ENCODE measurements at places on chromosomes 12 and 14. TPM values are rescaled to one million over a fixed set of nuclear protein-coding genes. Genes with fewer than 3 reads are reported as not detected.

The LRRC10 gene
- not detected for total RNA-seq

The ASB2 gene
- total RNA-seq: 2.4 TPM

The ANKRD33 gene
- total RNA-seq: not detected

The FAM186B gene
- 0.65 TPM for total RNA-seq

The PAPOLA gene
- 190 TPM for total RNA-seq

The MON2 gene
- total RNA-seq: 48.6 TPM

The REP15 gene
- 5.1 TPM for total RNA-seq

The PMCH gene
- not detected for total RNA-seq

The SLC5A8 gene
- 1.3 TPM for total RNA-seq

The KRT77 gene
- not detected for total RNA-seq

The SLC6A12 gene
- 14.2 TPM for total RNA-seq

The OLR1 gene
- total RNA-seq: 172 TPM

The DPPA3 gene
- total RNA-seq: not detected

The TSPAN19 gene
- total RNA-seq: 6.6 TPM

The TMEM116 gene
- 21.1 TPM for total RNA-seq

GRCh38 chr12:109458086-109458485, 19.0 kb downstream of the KCTD10 start:
- peaks cover 66% of the 10 kb centered on the region for H3K36me3 ChIP-seq
- H3K4me1 ChIP-seq: peaks cover 63% of the 10 kb centered on the region
- DNase-seq: no peak
- H3K4me3 ChIP-seq: no peak overlapping the region

DNA sequence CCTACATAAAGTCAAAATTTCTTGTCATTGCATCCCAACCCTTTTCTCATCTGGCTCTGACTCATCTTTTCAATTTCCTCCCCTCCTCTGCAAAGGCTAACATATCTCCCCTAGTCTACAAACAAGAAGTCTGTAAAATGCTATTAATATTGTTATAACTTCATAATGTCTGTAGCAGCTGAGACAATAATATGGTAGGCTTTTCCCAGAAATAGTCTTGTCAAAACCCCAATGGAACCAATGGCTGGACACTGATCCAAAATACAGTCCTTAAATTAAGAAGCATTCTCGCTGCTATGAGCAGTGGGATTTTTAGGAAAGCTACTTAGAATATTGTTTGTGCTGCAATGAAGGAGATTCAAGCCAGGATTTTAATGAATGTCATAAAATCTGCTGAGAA, 131.4 kb downstream of the KLHL28 start:
- no peak overlapping the region for H3K27ac ChIP-seq
- no peak for DNase-seq
- no peaks in the 10 kb centered on the region for H3K4me1 ChIP-seq
- H3K4me3 ChIP-seq: no peak overlapping the region

- no peaks in the 10 kb centered on the region for H3K27me3 ChIP-seq
- no peak overlapping the region for H3K27ac ChIP-seq
- DNase-seq: no peak
Measured at GRCh38 chr12:14452865-14453264, 87.4 kb downstream of the ATF7IP start.

DNA sequence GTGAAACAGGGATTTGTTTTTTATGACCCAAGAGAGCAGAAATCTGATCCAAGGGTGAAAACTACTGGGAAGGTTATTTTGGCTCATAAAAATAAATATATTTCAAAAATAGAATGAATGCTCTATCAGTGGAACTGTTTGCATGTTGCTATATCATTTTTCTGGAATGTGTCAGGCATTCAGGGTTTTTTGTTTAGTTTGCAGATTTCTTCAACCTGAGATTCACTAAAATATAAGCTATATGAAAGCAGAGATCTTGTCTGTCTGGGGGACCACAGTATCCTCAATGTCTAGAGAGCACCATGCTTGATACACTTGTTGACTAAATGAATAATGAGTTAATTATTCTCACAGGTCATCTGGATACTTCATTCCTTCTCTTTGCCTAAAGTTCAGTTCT, 165.1 kb downstream of the NUBPL start:
- H3K36me3 ChIP-seq: no peaks in the 10 kb centered on the region
- no peaks in the 10 kb centered on the region for H3K4me1 ChIP-seq

- no peaks in the 10 kb centered on the region for H3K4me1 ChIP-seq
- no peaks in the 10 kb centered on the region for H3K36me3 ChIP-seq
- H3K27me3 ChIP-seq: no peaks in the 10 kb centered on the region
Measured at GRCh38 chr14:37197421-37198272, at the start of gene MIPOL1. TSS of gene MIPOL1 (plus strand) at chr14:37197937. CDS start at chr14:37247889, 49,952 bp downstream.

DNA sequence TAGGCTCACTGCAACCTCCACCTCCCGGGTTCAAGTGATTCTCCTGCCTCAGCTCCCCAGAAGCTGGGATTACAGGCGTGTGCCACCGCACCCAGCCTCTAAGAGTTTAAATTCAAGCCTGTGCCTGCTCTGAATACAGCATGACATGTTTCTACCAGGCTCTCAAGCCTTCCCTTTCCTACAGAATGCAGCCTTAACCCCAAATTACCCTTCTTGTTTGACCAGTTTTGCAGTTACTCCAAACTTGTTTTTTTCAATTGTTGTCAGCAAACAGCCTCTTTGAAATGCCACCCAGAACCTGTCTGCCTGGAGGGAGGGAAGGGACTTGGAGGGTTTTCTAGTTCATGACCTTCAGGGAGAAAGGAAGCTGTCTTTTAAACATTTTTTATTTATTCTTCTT, 15.4 kb downstream of the GLTP start:
- peaks cover 11% of the 10 kb centered on the region for H3K36me3 ChIP-seq
- peaks cover 33% of the 10 kb centered on the region for H3K4me1 ChIP-seq
- DNase-seq: no peak
- no peak overlapping the region for H3K4me3 ChIP-seq
- peak overlapping the region; percentile 76 for H3K27ac ChIP-seq

DNA sequence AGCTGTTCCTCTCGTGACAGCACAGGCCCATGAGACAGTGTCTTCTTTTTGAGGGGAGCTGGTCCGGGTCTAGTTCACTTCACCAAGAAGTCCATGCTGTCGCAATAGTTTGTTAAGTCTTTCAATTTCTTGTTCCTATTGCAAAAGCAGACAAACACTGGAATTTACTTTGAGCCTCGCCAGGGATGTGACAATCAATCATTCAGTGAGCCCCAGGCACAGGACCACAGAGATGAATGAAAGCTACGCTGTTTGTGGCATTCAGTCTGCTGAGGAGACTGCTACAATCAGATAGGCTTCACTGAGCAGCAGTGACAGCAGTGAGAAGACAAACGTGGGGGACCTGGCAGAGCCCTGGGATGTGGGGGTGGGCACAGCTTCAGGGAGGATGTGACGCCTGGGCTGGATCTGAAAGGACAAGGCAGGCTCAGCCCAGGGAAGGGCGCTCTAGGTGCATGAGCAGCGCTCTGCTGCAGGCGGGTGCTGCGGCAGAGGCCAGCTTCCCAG, 35.5 kb downstream of the TCTN1 start:
- H3K4me1 ChIP-seq: no peaks in the 10 kb centered on the region
- no peak overlapping the region for H3K4me3 ChIP-seq
- H3K27me3 ChIP-seq: no peaks in the 10 kb centered on the region
- peaks cover 58% of the 10 kb centered on the region for H3K36me3 ChIP-seq

DNA sequence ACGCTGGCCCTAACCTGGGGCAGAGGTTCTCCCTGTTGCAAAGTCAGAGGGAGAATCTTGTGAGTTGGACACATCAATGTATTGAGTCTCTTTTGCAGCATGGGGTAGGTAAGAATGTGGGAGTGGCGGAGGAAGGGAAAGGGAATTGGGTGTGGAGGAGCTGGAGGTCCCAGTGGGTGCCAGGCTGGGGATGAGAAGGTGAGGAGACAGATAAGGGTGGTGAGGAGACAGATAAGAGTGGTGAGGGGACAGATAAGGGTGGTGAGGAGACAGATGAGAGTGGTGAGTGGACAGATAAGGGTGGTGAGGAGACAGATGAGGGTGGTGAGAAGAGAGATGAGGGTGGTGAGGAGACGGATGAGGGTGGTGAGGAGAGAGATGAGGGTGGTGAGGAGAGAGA, 72.9 kb upstream of the SFSWAP start:
- no peaks in the 10 kb centered on the region for H3K27me3 ChIP-seq
- no peak overlapping the region for H3K4me3 ChIP-seq
- no peaks in the 10 kb centered on the region for H3K36me3 ChIP-seq
- no peak for DNase-seq
- H3K4me1 ChIP-seq: no peaks in the 10 kb centered on the region

GRCh38 chr14:55118761-55119160, 10.3 kb upstream of the LGALS3 start:
- H3K4me3 ChIP-seq: no peak overlapping the region
- no peaks in the 10 kb centered on the region for H3K27me3 ChIP-seq
- peak overlapping the region; percentile 72 for H3K27ac ChIP-seq
- peaks cover 58% of the 10 kb centered on the region for H3K4me1 ChIP-seq

GRCh38 chr12:79373896-79374499, 316.8 kb downstream of the PAWR start:
- no peaks in the 10 kb centered on the region for H3K27me3 ChIP-seq
- H3K4me3 ChIP-seq: no peak overlapping the region
- no peak overlapping the region for H3K27ac ChIP-seq
- no peaks in the 10 kb centered on the region for H3K4me1 ChIP-seq

DNA sequence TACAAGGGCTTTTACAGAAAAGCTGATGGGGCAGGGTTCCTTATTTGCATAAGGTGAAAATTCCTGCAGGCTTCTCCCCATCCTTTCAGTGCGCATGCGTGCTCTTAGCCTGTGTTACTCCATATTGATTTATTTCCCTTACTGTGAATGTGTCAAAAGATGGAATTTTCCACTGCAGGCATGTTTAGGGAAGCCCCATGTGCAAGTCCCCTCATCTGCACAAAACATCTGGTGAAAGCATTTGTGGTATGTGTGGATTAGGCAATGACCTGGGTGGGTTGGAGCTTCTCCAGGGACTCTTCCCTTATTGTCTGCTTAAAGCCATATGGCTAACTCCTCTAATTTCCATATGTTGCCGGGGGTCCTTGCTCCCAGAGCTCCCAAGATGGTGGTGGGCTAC, 912.7 kb upstream of the LRFN5 start:
- H3K27me3 ChIP-seq: no peaks in the 10 kb centered on the region
- no peaks in the 10 kb centered on the region for H3K36me3 ChIP-seq
- no peaks in the 10 kb centered on the region for H3K4me1 ChIP-seq
- no peak for DNase-seq
- H3K27ac ChIP-seq: no peak overlapping the region
- H3K4me3 ChIP-seq: no peak overlapping the region

GRCh38 chr14:102862154-102862773, 60.2 kb upstream of the AMN start:
- no peak overlapping the region for H3K27ac ChIP-seq
- H3K4me1 ChIP-seq: peaks cover 3% of the 10 kb centered on the region
- no peak for DNase-seq

DNA sequence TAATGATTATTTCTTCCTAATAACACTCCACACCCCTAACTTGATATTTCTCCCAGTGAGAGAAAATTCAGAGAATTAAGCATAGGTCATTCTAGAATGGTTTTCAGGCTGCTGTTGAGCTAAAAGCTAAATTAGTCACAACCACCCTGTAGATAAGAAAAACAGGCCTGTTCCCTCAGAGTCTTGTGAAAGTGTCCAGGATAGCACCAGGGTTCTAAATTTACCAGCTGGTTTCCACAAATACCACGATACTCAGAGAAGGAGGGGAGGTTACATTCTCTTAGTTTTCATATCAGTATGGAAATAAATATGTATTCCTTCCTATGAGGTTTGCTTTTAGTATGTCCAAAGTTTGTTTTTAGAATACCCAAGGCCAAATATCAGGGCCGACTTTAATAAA, 66.0 kb upstream of the YARS2 start:
- no peak for DNase-seq
- no peaks in the 10 kb centered on the region for H3K27me3 ChIP-seq
- H3K4me3 ChIP-seq: no peak overlapping the region
- no peak overlapping the region for H3K27ac ChIP-seq

DNA sequence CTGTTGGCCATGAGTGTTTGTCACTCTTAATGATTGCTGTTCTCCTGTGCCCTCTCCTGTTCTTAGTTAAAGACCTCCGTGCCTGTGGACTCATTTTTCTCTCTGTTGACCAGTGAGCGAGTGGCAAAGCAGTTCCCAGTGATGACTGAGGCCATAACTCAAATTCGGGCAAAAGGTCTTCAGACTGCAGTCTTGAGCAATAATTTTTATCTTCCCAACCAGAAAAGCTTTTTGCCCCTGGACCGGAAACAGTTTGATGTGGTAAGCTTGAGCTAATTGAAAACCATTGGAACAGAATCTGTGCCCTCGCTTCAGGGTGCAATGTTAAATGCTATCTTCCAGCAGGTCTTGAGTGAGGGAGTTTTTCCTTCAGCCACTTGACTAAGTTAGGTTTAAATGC, 19.8 kb downstream of the ACAD10 start:
- H3K4me1 ChIP-seq: no peaks in the 10 kb centered on the region
- H3K36me3 ChIP-seq: peaks cover 96% of the 10 kb centered on the region
- H3K27me3 ChIP-seq: no peaks in the 10 kb centered on the region
- no peak overlapping the region for H3K4me3 ChIP-seq

DNA sequence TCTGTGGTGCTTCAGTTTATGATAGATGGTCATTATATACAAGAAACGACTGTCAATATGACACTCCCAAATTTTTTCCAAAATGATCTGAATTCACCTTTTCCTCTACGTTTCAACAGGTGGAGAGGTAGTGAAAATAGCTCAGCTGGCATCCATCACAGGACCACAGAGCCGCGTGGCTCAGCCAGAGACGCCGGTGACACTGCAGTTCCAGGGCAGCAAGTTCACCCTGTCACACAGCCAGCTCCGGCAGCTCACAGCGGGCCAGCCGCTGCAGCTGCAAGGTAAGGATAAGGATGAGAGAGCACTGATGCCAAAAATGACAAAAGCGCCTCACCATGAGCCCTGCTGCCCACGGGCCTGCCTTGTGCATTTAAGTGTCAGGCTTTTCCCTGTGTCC, 73.9 kb downstream of the EP400 start:
- H3K27me3 ChIP-seq: no peaks in the 10 kb centered on the region
- peaks cover 98% of the 10 kb centered on the region for H3K36me3 ChIP-seq
- H3K4me3 ChIP-seq: no peak overlapping the region
- H3K4me1 ChIP-seq: no peaks in the 10 kb centered on the region
- DNase-seq: no peak

- DNase-seq: no peak
- H3K4me3 ChIP-seq: no peak overlapping the region
- H3K27me3 ChIP-seq: no peaks in the 10 kb centered on the region
- H3K27ac ChIP-seq: no peak overlapping the region
- no peaks in the 10 kb centered on the region for H3K36me3 ChIP-seq
Measured at GRCh38 chr14:53048631-53049030, 97.8 kb upstream of the FERMT2 start.

GRCh38 chr14:63777024-63777423, 49.2 kb upstream of the SGPP1 start:
- DNase-seq: no peak
- H3K4me3 ChIP-seq: no peak overlapping the region
- no peak overlapping the region for H3K27ac ChIP-seq
- no peaks in the 10 kb centered on the region for H3K4me1 ChIP-seq
- H3K27me3 ChIP-seq: peaks cover 3% of the 10 kb centered on the region

DNA sequence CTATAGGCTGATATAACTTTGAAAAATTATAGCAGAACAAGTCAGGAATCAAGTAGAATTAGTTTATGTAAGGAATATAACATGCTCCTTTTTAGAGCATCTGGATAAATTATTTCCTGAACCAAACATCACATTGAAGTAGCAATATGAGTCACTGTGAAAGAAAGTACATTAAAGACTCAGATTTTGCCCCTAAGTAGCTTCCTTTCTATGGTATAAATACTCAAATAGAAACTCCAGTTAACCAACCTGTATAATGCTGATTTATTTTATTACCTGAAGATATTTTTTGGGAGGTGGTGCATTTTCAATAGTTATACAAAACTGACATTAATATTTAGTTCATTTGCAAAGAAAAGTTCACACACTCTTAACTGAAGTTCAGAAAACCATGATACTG, 312.1 kb downstream of the ITPR2 start:
- H3K27ac ChIP-seq: no peak overlapping the region
- no peak overlapping the region for H3K4me3 ChIP-seq
- no peak for DNase-seq
- no peaks in the 10 kb centered on the region for H3K27me3 ChIP-seq
- no peaks in the 10 kb centered on the region for H3K4me1 ChIP-seq
- H3K36me3 ChIP-seq: no peaks in the 10 kb centered on the region
